ENCODE measurements at places on chromosomes 7 and 10.

- DNase-seq: no peak
Measured at GRCh38 chr7:66928388-66928787, 7.4 kb downstream of the TMEM248 start.

- DNase-seq: no peak
Measured at GRCh38 chr10:11910102-11910501, 86.9 kb downstream of the PROSER2 start.

DNA sequence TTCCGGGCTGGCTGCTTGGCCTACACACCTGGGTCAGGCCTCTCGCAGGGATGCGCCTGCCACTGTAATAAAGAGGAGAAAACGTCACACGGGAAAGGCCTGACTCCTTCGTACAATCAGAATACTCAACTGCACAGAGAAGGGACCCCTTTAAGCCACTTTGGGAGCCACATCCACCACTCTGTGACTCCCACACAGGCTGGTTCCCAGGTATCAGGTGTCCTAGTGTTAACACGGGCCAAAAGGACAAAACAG is 5.8 kb upstream of the ZNF736 start:
- DNase-seq: no peak

GRCh38 chr10:49177391-49178355 is 10.5 kb downstream of the TMEM273 start:
- no peak for DNase-seq

- no peak for DNase-seq
Measured at GRCh38 chr7:100372256-100372655, 1.0 kb upstream of the PILRA start.

DNA sequence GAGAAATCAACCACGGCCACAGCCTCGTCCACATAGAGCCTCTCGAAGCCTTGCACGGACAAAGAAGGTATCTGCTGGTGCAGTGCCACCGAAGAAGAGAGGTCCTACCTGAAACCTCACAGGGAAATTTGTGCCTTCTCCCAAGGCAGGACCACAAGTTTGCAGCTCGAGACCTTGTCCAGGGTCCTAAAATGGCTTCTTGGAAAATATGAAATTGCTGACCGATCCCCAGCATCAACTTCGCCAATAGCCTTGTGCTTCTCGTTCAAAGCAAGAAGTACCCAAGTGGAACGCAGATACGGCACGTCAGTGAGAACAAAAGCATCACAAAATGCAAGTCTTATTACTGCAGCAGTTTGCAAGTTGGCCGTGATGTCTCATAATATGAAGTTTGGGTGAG is 24.6 kb downstream of the PTPRN2 start:
- DNase-seq: no peak

- DNase-seq: no peak
Measured at GRCh38 chr10:378230-378929, 243.1 kb downstream of the ZMYND11 start.

DNA sequence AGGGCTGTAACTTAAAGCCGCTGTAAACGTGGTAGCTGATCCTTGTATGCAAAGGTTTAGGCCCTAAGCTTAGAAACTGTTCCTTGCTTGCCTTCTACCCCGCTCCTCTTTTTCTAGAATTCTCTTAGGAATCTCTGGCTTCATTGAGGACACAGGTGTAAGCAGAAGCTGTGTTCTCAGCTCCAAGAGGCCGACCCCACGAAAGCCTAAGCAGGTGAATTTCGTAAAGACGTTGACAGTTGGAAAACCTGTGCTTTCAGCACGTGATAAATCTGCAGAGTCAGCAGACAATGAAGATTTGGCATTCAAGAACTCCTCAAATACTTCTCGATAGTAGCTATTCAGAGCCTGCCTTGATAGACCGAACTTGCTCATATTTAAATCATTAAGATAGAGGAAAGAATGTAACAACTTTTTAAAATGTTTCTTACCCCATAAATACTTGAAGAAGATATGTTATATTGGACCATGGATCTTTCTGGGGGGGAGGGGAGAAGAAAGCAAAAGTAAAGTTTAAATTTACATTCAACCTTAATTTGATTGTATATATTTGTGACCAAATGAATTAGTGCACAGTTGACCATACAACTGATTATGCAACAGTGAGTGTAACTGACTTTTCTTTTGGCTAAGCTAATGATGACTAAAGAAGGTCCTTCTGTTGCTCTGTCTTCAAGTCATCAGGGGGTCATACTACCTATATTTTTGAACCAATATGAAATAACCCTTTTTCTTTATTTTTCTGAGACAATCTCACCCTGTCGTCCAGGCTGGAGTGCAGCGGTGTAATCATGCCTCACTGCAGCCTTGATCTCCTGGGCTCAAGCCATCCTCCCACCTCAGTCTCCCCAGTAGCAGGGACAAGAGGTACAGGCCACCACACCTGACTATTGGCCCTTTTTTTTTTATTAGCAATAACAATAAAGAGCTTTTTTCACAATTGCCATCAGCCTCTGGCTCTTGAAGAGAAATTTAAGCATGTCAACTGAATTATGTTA is 1.2 kb upstream of the GDI2 start:
- no peak for DNase-seq

DNA sequence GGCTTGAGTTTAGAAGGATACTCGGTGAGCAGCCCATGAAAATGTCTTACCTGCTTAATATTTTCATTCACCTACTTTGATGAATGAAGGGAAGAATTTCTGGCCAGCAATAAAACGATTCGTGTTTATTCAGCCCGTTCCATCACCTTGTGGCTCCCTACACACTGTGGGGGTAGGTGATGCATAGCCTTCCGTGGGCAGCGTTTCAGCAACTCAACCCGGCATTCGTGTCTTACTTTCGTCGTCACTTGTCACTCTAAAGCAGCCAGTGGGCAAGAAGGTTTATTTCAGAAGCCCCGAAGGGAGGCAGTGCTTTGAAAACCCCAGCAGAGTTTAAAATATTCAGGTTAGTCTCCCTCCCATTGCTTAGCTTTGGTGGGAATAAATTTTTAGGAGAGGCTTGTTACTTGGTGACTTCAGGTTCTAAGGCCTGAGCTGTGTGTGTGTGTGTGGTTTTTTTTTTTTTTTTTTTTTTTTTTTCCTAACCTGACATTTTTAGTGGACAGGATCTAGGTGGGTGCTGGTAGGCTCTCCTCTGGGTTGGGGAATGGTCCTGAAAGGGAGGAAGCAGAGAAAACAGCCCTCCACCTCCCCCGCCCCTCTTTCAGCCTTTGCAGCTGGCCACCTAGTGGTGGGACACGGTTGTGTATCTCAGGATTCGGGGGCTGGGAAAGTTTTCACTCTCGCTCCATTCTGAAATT is 1.8 kb downstream of the GRK5 start:
- peak; percentile 77 for DNase-seq

GRCh38 chr7:150388709-150389531 is 9.8 kb downstream of the ZNF775 start:
- peak; percentile 90 for DNase-seq

DNA sequence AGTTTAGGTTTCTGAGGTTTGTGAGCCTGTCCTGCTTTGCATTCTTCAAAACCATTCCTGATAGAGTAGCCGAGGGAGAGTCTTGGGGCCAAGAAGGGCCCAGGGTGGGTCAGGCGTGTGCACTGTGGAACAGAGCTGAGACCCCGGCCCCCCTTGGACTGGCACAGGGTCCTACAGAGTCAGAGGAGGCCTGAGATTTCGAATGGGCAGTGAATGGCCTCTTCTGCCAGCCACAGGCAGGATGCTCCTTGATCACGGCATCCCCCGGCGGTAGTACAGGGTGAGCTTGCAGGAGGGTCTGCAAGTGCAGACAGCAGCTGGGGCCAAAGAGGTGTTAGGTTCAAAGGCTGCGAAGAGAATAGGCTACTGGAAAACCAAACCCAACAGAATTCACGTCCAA is 4.6 kb downstream of the TRIM56 start:
- no peak for DNase-seq

DNA sequence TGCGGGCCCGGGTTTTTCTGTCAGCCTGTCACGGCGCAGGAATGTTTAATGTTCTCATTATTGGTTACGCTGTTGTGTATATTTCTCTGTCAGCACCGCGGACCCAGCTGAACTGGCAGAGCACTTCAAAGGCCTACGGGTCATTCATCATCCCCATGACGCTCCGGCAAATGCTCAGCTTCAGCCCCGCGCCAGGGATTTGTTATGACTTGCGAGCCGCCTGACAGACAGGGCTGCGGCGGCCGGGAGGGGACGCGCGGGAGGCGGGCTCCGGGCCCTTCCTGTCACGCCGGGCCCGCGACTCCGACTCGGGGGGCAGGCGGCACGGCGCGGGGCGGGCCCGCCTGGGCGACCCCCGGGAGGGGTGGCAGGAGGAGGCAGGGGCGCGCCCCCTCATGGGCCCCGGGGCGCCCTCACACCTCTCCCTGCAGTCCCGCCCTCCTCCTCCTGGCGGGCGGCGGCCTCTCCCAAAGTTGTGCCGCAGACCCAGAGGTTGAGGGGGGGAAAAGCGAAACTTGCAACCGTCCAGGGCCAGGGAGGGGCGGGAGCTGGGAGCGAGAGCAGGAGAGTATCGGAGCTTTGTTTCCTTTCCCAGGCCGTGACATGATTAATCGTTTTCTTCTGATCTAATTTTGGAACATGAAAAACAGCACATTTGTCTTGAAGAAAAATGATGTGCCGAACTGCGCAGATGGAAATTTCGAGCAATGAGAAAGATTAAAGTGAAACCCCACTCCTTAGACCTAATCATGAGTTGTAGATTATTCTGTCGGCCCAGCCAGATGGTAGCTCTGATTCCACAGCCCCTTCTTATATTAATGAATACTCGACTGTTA is 59.3 kb upstream of the COMTD1 start:
- peak; percentile 76 for DNase-seq

GRCh38 chr7:51006483-51007235 is 224.0 kb upstream of the GRB10 start:
- DNase-seq: no peak

DNA sequence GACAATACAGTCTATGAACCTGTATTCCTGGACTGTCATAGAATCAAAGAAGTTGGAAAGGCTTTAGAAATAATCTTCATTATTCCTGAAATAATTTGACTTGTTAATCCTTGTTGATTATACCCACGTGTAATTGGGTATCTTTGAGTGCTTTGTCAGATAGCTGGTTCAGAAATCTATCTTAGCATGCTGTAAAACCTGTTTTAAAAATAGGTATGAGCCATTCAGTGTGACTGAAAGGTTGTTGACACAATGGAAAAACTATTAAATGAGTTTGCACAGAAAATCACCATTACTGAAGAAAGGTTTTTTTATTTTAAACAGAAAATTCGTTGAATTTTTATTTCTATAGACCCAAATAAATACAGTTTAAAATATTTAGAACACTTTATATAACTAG is 38.7 kb downstream of the PHTF2 start:
- DNase-seq: no peak
